ENCODE measurements at places on chromosomes 2 and 18.

DNA sequence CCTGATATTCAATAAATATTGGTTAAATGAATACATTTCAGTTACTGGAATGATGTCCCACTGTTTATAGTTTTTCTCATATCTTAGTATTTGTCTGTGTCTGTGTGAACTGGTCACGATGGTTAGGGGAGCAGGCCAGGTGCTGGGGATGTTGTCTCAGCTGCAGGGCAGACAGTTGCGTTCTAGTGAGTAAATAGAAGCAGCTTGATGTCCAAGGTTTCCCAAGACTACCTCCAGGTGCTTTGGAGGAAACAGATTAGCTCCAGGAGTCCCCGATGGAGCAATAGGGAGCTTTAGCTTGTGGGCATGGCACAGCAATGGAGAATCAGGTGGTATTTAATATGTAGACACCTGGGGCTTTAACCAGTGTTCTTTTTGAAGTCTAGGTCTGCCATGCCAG lies 75.5 kb downstream of the GULP1 start:
- DNase-seq: peak; percentile 81

- no peak for DNase-seq
These were observed 148.4 kb upstream of the TWIST2 start for GRCh38 chr2:238699307-238700116.

DNA sequence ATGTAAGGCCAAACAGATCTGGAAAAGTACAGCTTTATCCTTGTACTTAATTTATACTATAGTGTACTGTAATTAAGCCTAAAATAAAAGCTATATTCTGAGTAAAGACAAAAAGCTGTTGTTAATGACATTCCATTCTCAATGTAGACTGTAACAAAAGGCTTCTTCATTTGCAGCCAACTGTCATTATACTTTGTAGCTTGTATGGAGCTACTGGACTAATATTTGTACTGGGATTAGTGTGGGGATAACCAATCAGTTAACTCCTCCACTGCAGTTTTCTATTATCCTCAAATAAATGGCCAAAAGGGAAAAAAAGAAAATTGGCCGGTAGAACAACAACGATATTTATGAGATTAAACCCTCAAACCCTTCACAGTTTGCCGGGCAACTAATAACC lies 66.5 kb downstream of the STK39 start:
- peak; percentile 88 for DNase-seq

GRCh38 chr18:50850307-50851065 lies 28.4 kb upstream of the ME2 start:
- DNase-seq: no peak

GRCh38 chr2:141946016-141946415 lies 184.8 kb downstream of the LRP1B start:
- no peak for DNase-seq

- peak; percentile 41 for DNase-seq
These were observed 101.8 kb upstream of the HDAC4 start for GRCh38 chr2:239502430-239503186.

DNA sequence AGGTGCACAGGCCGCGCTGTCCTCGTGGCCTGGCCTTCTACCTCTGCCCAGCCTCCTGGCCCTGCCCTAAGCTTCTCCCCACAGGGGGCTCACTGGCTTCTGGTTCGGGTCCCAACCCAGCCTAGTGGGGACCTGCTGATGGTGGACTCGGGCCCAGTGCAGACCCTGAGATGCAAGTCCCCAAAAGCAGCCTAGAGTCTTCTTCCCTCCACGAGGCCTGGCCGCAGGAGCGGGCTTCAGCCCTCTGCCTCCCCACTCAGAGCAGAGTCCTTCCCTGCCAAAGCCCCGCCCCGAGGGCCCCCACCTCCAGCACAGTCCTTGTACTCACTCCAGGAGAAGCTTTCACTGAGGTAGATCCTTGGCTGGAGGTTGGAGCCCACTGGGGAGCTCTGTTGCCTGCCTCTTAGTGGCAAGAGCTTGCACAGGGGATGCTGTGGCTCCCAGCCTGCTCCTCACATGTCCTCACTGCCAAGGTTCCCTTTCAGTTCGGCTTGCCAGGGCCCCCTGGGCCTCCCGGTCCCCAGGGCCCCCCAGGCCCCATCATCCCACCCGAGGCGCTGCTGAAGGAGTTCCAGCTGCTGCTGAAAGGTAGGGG lies 3.6 kb downstream of the ERFE start:
- no peak for DNase-seq

DNA sequence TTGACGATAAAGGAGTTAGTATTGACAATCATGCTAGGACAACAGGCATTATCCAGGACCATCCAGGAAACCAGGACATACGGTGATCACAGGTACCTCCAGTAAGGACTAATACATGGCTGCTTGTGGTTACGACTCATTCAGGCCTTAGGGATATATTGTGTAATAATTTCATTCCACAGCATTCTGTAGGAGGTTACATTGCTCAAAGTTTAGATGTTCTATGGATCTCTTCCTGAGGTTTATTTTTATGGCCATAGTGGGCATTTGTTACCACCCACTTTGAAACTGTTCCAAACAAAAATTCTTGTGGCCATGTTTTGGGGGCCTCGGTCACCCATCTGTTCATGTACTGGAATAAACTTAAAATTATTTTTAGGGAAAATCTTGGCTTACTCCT lies 431.6 kb downstream of the METTL4 start:
- DNase-seq: no peak

GRCh38 chr2:26587994-26588393 lies 53.2 kb downstream of the CIB4 start:
- peak; percentile 35 for DNase-seq

GRCh38 chr2:121232626-121233265 lies 52.3 kb downstream of the TFCP2L1 start:
- no peak for DNase-seq

DNA sequence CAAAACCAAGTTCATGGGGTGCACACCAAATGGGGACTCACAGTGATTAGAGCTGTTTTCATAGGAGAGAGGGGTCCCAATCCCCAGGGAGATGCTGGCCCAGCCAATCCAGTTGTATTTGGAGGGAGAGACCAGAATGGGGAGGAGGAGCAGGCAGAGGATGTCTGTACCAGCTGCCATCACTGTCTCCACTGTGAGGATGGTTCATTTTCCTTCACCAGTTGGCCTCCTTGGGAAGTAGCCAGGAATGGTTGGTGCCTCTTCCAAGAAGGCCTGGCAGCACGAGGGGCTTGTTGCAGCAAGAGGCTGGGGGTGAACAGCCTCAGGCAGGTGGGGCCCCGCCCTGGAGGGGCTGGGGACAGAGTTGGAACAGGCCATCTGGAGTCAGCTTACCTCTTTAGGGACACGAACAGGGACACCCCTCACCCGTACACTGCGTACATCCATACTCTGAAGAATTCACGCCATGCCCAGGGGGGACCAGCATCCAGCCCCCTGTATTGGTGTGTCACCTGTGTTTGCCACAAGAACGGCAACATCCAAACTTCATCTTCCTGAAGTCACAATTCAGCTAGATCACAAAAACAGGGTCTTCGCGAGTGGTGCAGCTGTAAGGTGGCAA lies 161.7 kb upstream of the ZNF236 start:
- no peak for DNase-seq

- no peak for DNase-seq
These were observed 215.6 kb upstream of the PID1 start for GRCh38 chr2:229486673-229487072.

DNA sequence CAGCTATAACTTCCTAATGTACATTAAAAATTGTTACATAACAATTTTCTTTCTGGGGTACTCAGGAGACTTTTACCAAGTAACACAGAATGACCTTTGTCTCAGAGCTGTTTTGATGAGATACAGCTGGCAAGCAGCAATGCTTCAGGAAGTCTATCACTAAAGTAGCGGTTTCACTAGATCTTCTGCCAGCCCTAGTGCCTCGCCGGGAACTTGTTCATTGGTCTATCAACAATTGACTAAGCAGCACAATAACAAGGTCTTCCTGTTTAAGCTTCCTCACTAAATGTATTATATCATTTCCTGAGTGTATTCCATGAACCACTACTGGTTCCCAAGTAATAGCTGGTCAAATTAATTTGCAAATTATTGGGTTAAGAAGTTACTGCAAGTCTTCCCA lies 69.2 kb downstream of the TRIP12 start:
- no peak for DNase-seq

DNA sequence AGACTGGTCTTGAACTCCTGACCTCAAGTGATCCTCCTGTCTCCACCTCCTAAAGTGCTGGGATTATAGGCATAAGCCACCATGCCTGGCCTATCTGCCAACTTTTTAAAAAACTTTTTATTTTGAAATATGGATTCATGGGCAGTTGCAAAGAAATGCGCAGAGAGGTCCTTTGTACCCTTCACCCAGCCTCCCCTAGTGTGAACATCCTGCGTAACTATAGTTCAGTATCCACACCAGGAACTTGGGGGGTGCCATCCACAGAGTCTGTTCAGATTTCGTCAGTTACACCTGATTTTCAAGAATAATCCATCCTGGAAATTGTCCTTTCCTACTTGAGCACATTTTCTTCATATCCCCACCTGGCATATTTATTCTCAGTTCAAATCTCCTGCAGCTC lies 33.0 kb downstream of the EFR3B start:
- DNase-seq: no peak

DNA sequence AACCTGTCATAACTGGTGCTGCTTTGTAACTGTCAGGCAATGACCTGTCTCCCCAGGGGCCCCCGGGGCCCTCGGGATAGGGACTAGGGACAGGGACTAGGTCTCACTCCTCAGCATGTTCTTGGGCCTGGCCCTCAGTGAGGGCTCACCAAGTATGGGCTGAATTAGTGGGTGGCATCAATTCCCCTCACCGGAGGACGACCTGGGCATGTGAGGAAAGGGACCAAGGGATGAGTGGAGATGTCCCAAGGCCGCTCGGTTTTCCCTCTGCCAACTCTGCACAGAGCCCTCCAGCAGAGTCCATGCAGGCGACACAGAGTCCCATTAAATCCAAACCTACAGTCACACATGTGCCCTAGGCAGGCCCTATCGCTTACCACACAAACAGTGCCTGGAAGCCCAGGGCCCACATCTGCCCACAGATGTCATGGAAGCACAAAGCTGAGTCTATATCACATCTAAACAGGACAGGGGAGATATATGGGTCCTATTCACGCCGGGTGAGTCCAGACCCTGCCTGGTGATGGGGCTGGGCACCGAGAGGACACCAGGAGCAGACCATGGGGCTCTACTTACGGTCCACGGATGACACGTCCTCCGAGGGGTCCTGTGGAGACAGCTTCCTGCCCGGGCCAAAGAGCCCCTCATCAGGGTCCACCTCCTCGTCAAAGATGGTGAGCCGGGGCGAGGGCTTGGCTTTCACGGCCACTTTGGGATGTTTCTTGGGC lies 26.6 kb downstream of the HS1BP3 start:
- DNase-seq: no peak

GRCh38 chr2:197944416-197945096 lies 140.2 kb downstream of the PLCL1 start:
- DNase-seq: no peak

GRCh38 chr2:72293620-72294019 lies 146.0 kb upstream of the CYP26B1 start:
- no peak for DNase-seq

DNA sequence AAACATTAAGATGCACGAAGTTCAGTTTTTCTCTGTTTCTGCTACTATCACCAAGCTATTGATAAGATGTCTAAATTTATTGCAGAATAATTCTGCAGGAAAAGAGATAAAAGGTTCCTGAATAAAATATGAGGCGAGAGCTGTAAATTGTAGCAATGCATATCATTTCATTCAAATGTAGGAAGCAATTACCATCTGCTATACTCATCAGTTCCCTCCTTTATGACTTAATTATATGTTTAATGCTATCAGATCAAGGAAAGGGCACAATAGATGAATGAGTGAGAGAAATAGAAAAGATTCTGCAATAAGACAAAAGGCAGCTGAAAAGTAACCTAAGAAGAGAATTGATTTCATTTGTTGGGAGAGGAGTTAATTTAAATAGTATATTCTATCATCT lies 108.2 kb upstream of the GALNT5 start:
- DNase-seq: no peak

DNA sequence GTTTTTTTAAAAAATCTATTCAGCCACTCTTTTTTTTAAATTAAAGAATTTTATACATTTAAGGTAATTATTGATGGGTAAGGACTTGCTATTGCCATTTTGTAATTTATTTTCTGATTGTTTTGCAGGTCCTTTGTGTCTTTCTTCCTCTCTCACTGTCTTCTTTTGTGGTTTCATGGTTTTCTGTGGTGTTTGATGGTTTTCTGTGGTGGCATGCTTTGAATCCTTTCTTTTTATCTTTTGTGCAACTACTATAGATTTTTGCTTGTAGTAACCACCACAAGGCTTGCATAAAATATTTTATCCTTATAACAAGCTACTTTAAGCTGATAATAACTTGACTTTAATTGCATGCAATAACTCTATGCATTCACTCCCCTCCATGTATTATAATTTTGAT lies 31.5 kb upstream of the SLC4A10 start:
- DNase-seq: no peak

DNA sequence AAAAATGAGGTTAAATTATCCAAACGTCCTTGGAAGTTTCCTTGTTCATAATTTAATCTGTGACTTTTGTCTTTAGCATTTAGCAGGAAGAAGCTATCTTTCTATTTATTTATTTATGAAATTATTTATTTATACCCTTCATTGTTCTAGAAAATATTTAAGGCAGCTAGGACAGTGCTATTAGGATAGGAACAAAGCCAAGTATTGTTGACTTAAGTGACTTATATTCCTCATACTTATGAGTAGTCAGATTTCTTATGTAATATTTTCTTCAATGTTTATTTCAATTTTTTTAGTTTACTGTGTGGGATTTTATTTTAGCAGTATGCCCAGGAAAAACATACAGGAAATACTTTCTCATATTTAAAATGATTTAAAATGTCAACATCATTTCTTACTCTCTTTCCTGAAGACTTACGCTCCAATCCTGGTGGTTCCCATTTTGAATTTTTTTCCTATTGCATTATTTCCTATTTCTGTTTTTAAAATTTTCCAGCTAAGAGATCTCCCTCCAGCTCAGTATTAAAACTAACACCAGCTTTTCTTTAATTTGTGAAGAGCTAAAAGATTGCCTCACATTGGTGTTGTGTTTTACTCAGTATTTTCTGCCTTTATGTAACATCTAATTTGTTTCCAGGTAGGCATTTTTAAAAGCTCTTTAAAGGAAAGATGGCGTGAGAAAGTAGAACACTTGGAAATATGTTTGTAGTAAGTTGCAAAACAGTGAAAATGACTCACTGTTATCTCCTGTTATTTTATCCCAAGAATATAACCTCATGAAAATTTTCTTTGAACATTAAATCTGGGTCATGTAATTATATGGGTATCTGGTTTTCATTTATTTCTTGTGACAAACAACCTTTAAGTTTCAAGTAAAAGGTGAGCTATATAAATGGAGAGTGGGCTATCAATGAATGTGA lies 32.2 kb downstream of the MAPRE2 start:
- DNase-seq: no peak

DNA sequence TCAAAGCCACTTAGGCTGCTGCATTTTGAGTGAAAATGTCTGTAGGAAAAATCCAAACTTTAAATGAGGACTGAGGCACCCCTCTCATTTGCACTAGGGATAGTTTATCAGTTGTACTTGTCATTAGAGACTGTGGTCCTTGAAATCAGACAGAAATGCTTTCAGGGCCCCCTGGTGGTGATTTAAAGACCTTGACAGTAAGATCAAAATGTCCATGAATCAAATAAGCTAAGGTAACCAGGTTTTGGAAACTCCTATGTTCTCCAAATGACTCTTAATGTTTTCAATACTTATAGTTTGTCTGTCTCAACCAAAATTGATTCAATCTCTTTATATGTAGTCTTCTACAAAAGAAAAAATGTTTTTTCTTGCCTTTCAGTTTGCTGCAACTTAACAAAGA lies 28.8 kb upstream of the DDX18 start:
- peak; percentile 62 for DNase-seq
